ENCODE measurements at places on chromosomes 6 and 20.

DNA sequence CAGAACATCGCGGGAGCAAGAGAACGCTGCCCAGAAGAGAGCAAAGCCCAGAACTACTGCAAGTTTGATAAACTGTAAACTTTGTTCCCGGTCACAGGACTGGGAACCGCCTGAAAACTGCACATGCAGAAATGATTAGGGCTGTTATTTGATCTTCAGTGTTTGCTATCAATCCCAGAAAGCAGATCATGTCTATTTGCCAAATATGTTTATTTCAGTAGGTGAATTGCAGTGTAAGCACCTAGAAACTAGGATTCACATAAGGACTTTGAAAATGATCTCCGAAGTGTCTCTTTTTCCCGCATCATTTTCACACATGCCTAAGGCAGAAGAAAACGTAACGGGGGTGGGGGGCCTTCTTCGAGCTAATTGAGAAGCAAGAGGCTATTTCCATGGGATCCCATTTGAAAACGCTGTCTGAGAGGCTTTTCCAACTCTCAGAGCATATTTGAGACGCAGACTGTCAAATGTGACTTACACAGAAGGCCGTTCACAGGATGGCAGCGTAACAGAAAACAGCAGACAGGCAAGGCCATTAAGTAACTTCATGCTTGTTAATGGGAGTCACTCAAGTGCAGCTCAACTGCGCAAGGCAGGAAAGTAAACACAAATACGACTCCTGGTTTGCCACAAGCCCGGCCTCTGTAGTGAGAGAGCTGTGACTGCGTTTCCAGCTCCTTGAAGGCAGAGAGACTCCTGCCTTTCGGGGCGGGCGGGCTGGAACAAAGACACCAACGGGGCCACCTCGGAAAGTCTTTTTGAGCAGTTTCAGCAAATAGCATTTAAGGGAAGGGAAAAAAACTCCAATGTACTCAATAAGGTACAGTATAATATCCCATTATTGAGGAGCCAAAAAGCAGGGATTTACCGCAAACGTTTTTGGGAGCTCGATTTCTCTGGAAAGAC lies 144.7 kb upstream of the ZNF217 start:
- no peak for DNase-seq

GRCh38 chr20:40104959-40105358 lies 584.1 kb downstream of the MAFB start:
- DNase-seq: no peak

DNA sequence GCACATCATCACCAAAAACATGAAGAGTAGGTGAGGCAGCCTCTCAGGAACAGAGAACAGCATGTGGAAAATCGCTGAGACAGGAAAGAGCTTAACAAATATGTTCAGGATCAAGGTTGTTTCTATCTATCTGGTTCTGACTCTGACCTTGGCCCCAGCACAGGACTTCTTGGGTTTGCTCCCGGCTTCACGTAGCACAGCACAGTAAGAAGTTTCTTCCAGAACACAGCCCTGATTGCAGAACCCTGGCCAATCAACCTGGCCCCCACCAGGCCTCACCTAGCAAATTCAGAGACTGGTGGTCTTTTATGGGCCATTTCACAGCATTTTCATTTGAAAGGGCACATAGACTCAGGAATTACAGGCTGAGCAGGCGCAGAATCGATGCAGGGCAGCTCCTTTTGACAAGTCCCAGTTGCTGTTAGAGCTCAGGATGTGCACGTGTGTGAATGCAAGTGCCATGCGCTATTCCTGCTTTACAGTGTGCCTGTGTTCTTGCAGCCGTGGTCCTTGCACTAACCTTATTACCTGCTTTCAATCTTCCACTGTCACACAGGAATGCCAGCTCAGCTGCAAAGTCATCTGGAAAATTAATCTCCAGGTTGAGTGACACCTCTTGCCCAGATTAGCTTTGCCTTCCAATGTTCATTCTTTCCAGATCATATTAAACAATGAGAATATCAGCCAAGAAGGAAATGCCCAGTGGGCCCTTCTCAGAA lies 100.5 kb upstream of the SLC2A12 start:
- no peak for DNase-seq

- DNase-seq: no peak
Measured at GRCh38 chr6:121633309-121633708, 197.9 kb downstream of the GJA1 start.

DNA sequence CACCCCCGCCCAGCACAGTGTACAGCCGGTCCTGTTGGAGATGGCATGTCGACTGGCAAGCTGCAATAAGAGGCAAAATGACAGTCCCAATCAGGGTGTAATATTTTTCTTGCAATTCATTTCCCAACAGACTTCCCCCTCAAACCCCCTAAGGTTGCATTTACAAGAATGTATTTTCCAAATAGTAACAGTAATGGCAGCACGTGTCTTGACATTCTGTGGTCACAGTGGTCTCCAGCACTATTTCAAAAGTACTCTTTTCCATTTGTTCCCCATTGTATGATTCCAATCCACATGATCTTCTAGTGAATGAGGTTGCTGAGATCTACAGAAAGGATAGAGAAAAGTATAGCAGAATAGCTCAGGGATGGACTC lies 97.8 kb upstream of the CARMIL1 start:
- DNase-seq: no peak

- no peak for DNase-seq
Measured at GRCh38 chr6:111002350-111002749, 20.5 kb downstream of the RPF2 start.

DNA sequence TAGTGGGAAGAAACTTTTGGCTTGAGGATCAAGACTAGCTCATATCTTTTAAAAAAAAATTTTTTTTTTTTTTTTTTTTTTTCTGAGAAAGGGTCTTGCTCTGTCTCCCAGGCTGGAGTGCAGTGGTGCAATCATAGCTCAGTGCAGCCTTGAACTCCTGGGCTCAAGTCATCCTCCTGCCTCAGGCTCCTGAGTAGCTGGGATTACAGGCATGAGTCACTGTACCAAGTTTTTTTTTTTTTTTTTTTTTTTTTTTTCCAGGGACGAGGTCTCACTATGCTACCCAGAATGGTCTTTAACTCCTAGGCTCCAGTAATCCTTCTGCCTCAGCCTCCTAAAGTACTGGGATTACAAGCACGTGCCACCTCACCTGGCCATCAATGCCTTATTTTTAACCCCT lies 27.9 kb downstream of the GCLC start:
- no peak for DNase-seq

- no peak for DNase-seq
Measured at GRCh38 chr6:148457843-148458159, 115.2 kb downstream of the SASH1 start.

- no peak for DNase-seq
Measured at GRCh38 chr6:20918868-20919267, 384.6 kb downstream of the CDKAL1 start.

DNA sequence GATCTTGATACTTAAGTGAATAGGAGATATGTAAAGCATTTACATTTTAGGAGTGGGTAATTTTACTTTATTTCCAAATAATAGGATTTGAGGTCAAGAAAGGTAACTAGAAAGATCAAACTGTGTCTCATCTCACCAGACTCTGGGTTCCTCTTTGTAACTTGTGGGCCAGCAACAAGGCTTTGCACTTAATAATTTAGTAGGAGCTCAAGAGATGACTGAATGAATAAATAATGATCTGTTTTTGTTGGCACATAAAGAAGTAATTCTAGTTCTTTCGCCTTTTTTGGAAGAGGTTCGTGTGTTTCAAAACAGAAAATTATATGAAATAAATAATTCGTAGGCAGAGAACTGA lies 67.4 kb upstream of the FABP7 start:
- no peak for DNase-seq

DNA sequence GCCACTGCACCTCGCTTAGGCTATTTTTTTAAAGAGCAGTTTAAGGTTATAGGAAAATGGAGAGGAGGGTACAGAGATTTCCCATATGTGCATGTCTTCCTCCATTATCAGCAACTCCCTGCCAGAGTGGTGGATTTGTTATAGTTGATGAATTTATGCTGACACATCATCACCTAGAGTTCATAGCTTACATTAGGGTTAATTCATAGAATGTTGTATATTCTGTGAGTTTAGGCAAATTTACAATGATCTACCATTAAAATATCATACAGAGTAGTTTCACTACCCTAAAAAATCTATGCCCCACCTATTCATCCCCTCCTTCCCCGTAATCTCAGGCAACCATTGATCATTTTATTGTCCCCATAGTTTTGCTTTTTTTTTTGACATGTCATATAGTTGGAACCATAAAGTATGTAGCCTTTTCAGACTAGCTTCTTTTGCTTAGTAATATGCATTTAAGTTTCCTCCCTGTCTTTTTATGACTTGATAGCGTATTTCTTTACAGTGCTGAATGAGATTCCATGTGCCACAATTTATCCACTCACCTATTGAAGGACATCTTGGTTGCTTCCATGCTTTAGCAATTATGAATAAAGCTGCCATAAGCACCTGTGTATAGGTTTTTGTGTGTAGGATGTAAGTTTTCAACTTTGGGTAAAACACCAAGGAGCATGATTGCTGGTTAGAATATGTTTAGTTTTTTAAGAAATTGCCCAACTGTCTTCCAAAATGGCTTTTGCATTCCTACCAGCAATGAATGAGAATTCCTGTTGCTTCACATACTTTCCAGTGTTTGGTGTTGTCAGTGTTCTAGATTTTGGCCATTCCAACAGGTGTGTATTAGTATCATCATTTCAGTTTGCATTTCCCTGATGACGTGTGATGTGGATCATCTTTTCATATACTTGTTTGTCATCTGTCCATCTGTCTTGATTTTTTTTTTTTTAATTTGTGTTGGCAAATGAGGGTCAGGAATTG lies 60.2 kb downstream of the NCOA3 start:
- DNase-seq: no peak

DNA sequence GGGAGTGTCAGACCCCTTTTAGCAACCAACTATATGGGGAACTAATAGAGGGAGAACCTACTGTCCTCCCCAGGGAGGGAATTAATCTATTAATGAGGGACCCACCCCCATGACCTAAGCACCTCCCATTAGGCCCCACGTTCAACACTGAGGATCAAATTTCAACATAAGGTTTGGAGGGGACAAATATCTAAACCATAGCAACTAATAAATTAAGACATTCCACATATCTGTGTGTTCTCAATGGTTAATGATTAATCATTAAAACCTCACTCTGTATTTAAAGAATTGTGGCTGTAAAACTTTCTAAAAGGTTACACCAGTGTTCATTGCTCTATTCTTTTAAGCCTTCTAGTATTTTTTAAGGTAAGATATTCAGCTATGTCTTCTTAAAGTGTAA lies 500.4 kb upstream of the SULF2 start:
- DNase-seq: no peak

DNA sequence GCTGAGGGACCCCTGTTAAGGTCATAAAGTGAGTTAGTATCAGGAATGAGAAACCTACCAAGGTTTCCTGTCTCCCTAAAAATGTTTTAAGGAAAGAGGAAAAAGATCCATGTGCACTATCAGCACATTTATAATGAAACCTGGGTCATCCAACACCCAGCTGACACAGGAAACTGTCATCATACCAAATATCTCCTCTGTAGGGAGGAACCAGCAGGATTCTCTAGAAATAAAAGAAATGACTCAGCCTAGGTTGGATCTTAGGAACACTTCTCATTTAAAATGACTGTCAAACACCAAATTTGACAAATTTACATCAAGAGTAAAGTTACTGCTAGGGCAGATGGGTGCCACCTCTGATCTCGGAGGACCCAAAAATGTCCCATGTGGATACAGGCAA lies 21.7 kb downstream of the GFOD1 start:
- DNase-seq: no peak

DNA sequence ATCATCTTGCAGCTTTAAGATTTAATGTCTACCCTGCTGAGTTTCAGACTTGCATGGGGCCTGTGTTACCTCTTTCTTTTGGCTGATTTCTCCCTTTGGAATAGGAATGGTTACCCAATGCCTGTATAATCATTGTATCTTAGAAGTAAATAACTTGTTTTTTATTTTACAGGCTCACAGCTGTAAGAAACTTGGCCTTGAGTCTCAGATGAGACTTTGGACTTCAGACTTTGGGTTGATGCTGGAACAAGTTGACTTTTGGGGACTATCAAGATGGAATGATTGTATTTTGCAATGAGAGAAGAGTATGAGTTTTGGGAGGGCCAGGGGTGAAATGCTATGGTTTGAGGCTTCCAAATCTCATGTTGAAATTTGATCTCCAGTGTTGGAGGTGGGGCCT lies 34.9 kb upstream of the CAP2 start:
- no peak for DNase-seq

DNA sequence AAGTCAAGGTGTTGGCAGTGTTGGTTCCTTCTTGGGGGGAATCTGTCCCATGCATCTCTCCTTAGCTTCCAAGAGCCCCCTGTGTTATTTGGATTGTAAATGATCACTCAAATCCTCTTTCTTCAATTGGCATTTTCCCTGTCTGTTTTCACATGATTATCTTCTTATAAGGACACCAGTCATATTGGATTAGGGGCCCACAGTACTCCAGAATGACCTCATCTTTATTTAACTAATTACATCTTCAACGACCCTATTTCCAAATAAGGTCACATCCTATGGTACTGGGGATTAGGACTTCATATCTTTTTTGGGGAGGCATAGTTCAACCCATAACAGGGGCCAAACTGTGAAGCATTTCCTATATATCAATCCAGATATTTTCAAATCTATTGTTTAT lies 57.3 kb downstream of the PTPRA start:
- DNase-seq: no peak

Measured in T-helper 2 cell treated with Interferon-gamma antibody and Interleukin-4, amounts not matched to agents 5 μg/mL and 100 μg/mL, for 36 hours (primary cell).